Stimulated activated CD4-positive, alpha-beta T cell treated with anti-CD3 and anti-CD28 coated beads, Interleukin-12 subunit alpha, Interleukin-12 subunit beta, amount 100 ng/mL, for 48 hours (primary cell): ENCODE measurements at places on chromosomes 2 and 18.

DNA sequence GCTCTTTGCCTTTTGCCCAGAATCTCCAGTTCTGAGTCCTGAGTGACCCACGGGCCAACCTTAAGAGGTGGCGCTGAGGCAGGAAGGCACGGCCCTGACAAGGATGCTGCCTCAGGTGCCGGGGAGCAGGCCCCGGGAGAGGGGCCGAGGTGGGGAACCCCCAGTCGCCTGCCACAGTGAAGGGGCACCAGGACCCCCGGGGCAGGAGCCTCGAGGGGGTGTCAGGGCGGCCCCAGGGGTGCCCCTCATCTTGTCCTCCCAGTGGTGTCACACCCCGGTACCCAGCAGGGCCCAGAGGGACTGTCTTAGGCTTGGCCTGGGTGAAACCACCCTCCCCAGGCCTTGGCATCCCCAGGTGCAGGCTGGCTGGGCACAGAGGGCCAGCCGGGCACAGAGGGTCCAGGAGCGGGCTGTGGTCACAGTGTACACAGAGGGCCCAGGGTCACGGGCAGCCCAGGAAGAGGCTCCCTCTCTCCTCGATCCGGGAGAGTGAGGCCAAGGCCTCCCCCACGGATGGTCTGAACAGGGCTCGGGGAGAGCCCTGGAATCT is 1.0 kb downstream of the PDCD1 start:
- no peak for DNase-seq

- DNase-seq: no peak
Observed at GRCh38 chr18:51028201-51028805, 1.7 kb upstream of the SMAD4 start.

- DNase-seq: no peak
Observed at GRCh38 chr2:27378809-27379290, 1.7 kb downstream of the ZNF513 start.

DNA sequence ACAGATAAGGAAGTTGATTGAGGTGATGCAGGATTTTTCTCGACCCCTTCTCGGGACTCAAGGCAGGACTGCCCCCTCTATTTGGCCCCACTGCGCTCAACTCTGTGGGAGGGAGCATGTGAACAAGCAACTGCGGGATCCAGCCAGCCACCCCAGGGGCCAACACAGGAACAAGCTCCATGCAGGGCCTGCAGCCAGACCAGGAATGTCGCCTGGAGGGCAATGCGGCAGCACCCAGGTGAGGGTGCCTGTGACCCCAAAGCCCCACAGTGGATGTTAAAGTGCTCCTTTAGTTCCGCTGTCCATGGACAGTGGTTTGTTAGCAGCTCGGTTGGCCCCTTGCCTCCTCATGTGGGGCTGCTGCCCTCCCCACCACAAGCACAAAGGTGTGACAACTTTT is 57.1 kb downstream of the HRH4 start:
- DNase-seq: no peak

GRCh38 chr2:71617266-71617665 is 163.9 kb downstream of the DYSF start:
- DNase-seq: no peak

DNA sequence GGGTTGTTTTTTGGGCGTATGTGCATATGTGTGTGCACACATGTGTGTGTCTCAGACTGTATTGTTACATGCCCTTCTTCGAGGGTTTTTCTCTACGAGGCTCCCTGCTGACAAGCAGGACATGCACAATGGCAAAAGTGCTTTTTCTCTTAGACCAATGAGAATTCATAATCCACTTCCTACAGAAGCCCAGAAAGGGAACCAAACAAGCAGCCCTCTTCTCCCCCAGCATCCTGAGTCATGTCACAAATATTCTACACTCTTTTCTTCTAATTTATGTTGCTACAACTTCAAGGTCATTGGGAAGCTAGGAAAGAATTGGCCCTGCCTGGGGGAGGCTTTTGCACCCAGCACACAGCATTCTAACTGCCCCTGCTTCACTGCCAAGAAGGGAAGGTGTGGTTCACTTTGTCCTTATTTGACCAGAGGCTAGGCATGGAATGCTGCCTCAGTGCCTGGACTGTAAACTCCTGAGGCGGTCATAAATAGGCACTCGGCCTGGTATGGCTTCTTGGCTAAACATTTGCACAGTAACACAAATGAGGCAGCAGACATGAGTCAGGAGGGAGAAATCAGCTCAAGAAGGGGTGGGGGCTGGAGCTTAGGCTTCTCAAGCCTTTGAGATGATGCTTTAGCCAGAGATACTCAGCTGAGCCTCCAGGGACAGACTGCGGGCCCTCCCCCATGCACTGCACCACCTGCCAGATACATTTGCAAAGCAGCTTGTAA is 92.7 kb upstream of the KLF7 start:
- DNase-seq: no peak

- DNase-seq: no peak
Observed at GRCh38 chr2:54259413-54260240, 3.6 kb upstream of the TSPYL6 start.

DNA sequence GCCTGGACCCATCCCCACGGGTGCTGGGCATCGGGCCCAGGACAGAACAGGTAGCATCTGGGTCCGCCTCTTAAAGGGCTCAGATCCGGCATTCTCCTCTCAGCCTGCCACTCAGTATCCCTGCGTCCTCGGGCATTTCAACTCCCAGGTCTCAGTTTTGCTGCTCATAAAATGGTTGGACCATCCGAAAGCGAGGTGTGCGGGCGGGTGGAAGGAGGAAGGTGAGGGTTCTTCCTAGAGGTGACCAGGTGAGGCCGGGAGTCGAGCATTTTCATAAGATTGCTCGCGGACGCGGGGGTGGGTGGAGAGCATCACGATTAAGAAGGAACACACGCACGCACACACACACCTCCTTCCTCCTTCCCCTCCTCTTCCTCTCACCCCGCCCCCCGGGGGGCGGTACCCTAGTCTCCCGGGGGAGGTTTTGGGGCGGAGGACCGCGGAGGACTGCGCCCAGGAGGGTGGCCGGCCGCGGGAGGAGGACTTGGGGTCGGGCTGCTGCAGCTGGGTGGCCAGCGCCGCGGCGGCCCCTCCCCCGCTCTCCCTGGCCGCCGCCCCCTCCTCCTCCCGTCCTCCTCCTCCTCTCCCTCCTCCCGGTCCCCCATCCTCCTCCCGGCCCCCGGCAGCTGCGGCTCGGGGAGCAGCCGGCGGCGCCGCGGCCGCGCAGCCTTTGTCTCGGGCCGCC is 97.9 kb upstream of the GPR45 start:
- peak; percentile 26 for DNase-seq

GRCh38 chr2:182581196-182581935 is 134.7 kb upstream of the DNAJC10 start:
- DNase-seq: no peak

DNA sequence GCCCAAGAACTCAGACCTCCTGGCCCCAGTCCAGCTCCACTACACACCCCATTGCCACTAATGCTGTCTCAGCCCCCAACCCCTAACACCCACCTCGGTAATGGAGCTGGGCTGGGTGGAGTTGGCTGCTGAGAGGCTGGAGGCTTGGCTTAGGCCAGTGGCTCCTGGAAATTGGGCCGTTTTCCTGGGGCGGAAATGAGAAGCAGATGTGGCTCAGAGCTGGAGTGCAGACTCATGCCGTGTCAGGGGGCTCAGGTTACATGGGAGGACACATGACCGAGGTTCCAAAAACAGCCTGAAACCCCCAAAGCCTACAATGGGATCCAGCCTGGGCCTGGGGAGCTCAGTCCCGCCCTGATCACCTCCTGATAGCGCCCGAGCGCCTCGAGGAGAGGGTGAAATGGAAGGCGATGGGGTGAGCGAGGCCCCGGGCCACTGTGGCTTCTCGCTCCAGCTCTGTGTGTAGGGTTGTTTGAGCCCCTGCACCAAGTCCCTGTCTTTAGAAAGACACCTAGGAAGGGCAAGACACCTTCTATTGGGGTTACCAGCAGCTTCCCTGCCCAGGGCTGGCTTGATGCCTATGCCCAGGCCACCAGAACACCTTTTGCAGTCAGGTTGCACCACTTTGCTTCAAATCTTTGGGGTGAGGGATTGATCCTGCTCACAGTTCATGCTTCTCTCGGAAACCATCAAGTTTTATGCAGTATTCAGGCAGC is 175.7 kb upstream of the HAAO start:
- no peak for DNase-seq

DNA sequence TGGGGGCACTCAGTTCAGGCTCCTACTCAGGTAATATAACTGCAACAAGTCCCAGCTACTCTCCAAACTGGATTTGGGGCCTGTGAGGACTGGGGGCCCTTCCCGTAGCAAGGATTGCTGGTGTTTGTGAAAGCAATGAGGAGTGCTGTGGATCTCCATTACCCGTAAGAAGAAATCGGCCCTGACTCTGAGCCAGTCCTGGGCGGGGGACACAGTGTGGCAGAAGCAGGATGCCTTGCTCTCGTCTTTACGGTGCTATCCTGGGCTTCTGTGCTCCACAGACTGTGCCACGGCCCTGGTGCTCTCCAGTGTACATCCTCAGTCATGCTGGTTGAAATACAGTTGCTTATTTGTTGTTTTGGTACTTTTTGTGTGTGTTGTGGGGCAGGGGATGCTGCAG is 172.9 kb downstream of the NDUFA10 start:
- DNase-seq: no peak

- no peak for DNase-seq
Observed at GRCh38 chr2:110854355-110855081, 122.1 kb downstream of the ACOXL start.

DNA sequence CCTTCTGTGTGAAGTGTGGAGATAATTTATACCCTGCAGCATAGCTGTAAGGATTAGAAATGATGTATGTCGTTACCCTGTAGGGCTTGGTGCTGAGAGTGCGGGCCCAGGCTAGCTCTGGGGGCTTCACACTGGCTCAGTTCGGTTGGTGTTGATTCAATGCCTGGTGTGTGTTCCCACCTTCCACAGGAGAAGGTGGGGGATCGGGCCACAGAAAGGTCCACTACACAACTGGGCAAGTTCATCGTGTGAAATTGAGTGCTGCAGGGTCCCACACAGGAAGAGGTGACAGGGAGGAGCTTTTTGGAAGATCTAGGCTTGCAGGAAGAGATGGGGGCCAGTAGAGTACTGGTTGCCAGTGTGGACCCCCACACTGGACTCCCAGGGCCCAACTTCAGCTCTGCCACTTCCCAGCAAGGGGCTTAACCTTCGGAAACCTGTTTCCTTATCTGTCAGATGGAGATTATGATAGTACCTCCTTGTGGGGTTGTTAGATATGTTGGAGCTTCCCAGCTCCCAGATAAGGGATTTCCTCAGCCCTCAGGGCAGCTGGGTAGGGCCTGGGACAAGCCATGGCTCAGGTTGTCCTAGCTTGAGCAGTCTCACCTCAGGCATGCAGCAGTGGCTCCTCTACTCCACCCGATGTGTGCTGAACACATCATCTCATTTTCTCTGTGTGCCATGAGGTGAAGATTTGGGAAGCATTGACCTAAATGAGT is 71.5 kb downstream of the TMEM247 start:
- DNase-seq: no peak

DNA sequence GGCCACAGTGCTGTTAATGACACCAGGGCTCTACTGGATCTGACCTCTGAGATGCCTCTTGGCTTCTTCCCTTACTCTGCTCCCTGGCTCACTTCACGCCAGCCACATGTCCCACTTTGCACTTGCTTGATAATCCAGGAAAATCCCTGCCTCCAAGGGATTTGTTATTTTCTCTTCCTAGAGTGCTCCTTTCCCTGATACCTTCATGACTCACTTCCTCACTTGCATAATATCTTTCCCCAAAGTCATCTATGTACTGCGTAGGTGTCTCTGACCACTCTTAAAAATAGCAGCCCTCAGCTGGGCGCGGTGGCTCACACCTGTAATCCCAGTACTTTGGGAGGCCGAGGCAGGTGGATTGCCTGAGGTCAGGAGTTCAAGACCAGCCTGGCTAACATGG is 572.3 kb downstream of the PLCL1 start:
- DNase-seq: no peak

GRCh38 chr2:228917220-228917619 is 353.9 kb downstream of the PID1 start:
- no peak for DNase-seq

DNA sequence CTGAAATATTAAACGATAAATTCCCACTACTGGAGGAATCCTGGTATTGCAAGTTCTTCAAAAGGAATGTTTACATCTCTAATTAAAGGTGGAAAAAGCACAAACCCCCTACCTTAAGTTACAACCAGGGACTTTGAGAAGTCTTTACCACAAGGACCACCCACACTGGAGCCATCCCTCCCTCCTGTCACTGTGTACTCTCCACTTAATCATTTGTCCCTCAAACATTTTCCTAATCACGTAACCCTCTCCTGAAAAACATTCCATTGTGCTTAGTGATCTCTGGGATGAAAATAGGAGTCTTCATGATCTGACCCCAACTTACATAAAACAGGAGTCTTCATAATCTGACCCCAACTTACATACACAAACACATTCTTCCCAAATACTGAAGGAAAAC is 85.7 kb downstream of the SUCLG1 start:
- no peak for DNase-seq

DNA sequence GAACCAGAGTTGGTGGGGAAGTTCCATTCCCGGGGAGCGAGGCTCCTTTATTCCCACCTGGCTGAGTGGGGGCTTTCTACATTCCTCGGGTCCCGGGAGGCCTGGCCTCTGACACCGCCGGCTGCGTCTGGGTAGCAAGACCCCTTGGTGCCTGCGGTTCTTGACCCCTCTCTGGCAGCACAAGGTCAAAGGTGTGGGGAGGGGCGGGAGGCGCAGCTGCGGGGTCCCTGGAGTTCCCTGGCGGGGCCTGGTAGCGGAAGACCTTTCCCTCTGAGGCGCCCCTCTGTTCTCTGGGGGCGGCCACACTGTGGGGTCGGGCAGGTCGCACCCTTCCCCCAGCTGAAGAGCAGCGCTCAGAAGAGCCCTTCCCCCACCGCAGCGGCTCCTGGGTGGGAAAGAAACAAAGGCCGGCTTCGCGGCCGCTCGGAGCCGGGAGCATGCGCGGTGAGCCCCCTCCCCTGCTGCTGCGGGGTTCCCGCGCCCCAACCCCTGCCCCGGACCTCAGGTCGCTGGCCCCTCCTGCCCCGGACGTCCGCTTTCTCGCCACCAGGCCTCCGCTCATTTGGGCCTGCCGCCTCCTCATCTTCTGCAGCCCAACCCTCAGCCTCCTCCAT is 146.3 kb downstream of the ANKRD44 start:
- DNase-seq: no peak

DNA sequence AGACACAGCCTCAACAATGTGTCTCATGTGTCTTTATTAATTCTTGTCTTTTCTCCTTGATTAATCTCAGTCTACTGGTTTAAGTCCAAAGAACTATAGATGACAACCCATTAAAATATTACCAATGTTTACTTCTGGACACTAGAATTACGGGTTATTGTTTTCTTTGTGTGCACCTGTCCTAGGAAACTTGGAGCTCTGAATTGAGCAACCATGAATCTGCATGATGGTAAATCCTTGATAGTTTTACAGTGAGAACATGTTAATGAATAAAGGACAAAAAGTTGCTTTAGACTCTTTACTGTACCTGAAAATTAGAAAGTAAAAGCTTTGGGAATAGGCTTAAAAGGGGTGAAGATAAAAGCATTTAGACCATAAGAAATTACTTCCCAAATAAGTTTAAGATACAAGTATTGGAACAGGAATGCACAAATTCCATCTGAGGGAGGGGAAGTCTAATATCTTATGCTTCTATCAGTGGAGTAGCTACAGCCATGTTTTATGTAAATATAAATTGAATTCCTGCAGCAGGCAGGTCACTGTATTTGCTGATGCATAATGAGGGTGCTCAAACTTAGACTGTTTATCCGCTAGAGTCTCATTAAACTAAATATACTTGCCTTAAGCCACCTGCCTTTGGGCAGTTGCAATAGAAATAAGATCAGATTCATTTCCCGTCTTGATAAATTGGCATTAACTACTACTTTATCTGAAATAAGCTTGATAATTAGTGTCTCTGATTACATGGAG is 603.7 kb upstream of the GCFC2 start:
- no peak for DNase-seq

GRCh38 chr18:56270671-56271250 is 367.6 kb downstream of the TXNL1 start:
- DNase-seq: no peak
